ENCODE measurements at places on chromosomes 7 and 10.

GRCh38 chr10:62166331-62167131, 102.1 kb downstream of the RTKN2 start:
- no peak for DNase-seq

DNA sequence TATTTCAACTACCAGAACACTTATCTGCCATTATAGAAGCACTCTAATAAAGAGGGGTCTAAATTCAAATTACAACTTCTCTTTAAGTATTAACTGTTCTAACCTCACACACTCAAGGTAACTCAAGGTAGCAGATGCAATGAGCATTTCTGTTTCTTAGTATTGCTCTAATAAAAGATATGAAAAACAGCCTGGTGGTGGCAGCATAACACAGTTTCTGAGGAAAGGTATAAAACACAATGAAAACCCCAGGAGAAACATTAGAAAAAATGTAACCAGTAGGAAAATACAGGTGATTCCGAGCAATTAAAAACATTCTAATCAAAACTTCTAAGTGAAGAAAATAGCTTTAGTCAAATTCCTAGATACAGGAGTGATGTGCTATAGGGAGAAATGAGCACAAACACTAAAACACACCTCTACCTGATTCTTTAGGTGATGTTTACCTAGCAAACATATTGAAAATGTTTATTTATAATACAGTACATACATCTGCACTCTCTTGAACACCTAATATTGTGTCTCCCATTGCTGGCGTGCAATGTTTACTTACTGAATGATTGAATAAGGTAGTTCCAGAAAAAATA, 3.5 kb downstream of the MKRN1 start:
- peak; percentile 84 for DNase-seq

- no peak for DNase-seq
Observed at GRCh38 chr10:10796061-10796773, 221.5 kb upstream of the CELF2 start.

GRCh38 chr7:4659551-4660286, 22.4 kb upstream of the FOXK1 start:
- no peak for DNase-seq

- DNase-seq: no peak
Observed at GRCh38 chr10:132911786-132912097, 30.6 kb downstream of the CFAP46 start.

DNA sequence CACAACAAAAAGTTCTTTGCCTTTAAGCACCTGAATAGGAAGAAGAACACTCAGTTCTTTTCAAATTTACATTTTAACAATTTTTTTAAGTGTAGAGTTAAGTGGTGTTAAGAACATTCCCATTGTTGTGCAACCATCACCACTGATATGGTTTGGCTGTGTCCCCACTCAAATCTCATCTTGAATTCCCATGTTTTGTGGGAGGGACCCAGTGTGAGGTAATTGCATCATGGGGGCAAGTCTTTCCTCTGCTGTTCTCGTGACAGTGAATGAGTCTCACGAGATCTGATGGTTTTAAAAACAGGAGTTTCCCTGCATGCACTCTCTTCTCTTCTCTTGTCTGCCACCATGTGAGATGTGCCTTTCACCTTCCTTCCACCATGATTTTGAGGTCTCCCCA, 155.7 kb downstream of the PLXNA4 start:
- DNase-seq: no peak

GRCh38 chr10:70053218-70053840, 683 bp downstream of the MACROH2A2 start:
- no peak for DNase-seq

GRCh38 chr10:127903789-127904188, 3.1 kb upstream of the PTPRE start:
- no peak for DNase-seq

DNA sequence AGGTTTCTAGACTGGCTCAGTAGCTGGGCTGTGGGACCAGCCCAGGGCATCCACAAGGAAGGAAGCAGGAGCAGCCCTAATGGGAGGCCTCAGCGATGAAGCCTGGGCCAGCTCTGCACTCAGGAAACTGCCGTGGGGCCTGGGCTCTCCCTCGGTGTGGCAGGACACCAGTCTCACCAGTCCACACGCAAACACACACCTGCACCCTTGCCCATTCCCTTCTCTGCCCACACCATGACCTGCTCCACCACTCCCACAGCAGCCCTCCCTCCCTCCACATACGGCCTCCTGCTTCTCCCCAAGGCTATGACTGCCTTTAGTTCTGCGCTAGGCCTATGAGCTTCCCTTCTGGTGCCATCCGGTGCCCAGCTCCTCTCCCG, 7.1 kb downstream of the FGF8 start:
- no peak for DNase-seq

DNA sequence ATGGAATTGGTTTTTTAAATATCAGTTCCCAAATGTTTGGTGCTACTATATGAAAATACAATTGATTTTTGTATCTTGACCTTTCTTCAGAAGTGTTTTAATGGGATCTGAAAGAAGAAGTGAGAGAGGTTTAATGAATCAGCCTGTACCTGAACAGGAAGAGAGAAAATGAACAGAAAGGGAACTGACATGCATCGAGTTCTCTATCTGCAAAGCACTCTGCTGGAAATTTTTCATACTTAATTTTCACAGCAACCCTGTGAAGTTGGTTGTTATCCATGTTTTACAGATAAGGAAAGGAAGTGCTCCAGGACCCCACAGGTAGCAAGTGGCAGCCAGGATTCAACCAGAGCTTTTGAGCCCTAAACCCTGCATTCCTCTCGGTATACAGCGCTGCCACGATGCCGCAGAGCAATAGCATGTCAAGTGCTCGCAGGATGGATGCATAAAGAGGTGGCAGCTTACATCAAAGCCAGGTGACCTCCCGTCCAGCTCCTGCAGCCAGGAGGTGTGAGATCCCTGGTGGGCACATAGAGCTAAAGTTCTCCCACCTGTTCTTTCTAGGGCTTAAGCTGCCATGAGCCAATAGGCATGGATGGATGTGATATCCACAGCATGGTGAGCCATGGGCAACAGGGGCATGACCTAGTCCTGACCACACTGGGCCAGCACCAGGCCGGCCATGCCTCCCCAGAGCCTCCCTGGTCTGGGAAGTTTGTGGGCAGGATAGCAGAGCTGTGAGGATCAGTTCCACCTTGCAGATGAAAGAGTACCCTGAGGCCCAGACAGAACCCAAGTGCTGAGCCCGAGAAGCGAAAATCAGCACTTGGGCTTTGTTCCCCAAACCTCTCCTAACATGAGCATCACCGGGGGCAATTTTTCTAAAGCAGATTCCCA, 57.2 kb downstream of the CALML3 start:
- no peak for DNase-seq

DNA sequence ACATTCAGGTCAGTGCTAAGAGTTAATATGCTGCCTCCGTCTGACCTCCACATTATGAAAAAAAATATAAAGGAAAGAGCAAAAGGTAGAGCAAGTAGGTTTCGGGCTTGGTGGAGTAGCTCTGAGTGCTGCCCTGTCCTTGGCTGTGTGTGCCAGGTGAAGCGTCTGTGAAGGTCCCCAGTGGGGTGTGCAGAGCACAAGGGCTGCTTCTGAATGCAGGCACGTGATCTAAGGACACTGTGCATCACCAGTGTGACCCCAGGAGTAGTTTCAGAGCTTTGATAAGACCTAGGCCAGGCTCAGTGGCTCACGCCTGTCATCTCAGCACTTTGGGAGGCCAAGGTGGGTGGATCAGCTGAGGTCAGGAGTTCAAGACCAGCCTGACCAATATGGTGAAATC, 36.0 kb downstream of the KLF6 start:
- DNase-seq: no peak

- no peak for DNase-seq
Observed at GRCh38 chr10:30988831-30989435, 42.7 kb downstream of the ZNF438 start.

GRCh38 chr7:150389532-150389816, 10.3 kb downstream of the ZNF775 start:
- DNase-seq: no peak
